ENCODE measurements at places on chromosomes 3 and 15.

DNA sequence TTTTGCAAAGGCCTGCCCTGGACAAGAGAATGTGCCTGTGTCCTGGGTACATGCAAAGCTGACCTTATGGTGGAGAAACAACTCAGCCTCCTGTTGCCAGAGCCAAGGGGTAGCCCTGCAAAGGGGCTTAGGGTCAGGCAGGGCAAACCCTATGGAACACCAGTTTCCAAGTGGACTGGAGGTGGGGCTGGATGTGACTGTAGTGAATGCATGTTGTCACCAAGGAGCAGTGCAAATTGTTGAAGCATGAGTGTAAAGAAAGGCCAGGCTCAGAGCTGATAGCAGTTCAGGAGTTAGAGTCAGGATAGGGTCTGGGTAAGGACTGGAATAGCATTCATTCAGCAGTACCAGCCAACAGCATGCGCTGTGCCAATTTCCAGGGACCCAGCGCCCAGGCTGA, 82.9 kb upstream of the PXYLP1 start:
- DNase-seq = no peak

DNA sequence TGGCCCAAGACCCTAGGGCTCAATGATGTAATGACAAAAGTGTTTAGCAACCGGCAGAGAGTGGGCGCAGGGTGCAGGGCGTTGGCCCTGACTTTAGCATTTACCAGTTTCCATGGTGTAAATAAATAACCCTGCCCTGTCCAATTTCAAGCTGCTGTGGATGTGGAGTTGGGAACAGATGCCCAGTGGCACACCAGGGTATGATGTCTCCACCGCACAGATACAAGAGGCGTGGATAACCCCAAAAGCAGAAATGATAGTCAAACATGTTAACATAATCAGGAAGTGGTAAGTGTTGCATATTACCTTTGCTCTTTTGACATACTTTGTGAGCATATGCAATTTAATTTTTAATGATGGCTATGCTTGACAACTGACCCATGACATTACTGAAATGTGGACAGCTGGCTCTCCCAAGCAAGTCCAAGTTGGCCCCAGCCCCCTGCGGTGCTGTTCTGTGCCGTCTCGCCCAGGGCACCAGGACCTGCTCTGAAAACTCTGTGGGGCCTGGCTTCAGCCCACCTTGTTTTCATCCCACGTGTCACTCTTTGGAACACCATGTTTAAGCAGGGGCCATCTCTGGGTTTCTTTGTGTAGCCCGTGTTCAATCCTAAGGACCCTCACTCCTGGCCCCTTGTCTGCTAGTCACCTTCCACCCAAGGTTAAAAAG, 10.8 kb upstream of the ANPEP start:
- no peak for DNase-seq

DNA sequence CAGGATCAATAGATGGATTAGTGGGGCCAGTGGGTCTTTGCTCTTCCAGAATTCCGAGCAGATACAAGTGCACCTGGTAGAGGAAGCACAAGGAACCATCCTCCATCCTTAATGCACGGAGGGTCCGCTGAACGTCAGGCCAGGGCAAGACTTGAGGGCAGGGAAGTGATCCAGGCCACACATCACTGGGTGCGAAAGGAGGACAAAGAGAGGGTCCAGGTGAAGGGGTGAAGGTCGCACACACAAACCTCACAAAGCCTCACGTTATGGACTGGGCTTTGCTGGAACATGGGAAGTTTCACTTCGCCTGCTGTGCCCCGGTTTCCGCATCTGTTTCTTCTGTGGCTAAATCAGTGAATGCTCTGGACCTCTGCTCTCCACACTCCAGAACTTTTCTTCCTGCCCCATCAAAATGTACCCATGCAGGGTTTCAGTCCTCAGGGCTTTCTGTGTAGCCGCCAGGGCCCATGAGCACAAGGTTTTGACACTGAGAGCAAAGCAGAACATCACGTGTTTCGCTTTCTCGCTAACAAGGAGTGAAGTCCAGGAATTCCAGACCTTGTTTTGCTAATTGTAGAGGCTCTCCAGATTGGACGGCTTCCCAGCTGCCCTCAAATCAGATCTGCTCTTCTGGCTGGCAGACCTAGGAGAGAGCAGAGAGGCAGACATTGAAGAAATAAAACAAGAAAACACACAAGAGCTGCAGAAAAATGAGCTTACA, 56.3 kb downstream of the KLF15 start:
- DNase-seq = no peak

- no peak for DNase-seq
These were observed 2.2 kb upstream of the SLC12A8 start for GRCh38 chr3:125214738-125215137.

GRCh38 chr3:39130026-39130425, 22.5 kb downstream of the TTC21A start:
- no peak for DNase-seq

DNA sequence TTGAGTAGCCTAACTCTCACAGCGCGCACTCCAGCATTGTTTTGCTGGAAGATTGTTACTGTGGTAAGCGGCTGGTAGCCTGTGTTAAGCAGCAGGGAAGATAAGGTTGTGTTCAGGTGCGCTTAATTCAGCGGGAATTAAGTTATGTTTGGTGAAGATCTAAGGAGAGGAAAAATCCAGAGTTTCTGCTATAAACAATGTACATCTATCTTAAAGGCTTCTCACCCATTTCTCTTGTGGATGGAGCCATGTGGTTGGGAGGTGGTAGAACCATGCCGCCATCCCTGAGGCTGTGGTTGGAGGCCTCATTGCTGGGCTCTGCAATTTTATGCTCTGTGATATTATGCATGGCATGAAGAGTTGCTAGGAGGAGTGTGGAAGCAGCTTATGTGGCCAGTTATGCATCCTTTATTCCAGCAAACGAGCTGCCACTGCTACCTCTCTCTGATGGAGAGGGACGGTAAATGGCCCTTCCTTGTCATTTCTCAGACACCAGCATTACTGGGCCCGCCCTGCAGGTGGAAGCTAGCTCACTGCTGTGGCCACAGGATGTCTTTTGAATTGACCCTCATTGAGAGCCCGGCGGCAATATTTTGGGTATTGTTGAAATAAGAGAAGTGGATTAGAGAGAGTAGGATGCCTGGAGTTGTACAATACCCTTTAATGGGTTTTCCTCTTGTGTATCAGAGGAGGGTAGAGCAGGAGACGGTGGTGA, 1.3 kb downstream of the MINAR1 start:
- DNase-seq = no peak

DNA sequence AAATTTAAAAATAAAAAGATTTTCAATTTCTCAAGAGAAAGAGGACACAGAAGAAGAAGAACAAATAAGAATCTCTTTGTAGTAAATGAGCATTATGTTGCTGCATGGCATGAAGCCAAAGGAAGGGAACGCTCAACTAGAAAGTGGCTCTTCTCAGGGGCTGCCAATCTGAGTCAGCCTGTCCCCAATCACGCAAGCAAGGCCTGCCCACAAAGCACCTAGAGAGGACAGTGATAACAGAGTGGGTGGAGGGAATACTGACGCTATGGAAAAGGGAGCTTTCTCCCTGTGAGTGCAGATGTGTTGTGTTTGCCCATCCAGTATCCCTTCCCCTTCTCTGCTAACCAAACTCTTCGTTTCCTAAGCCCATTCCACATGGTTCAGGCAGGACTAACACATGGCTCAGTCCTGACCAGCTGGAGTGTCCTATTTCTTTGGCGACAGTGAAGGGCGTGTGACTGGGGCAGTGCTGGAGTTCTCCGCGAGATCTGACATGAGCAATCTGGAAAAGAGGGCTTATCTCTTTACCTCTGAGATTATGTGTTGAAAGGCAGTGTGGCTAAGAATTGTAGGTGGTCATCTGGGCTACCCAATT, 14.2 kb downstream of the FBN1 start:
- no peak for DNase-seq
